Lung (tissue), 17 donors: ENCODE measurements at places on chromosomes 12 and 14. TPM values are rescaled to one million over a fixed set of nuclear protein-coding genes. Genes with fewer than 3 reads are reported as not detected.

The R3HDM2 gene
- total RNA-seq: 60.7 TPM

DNA sequence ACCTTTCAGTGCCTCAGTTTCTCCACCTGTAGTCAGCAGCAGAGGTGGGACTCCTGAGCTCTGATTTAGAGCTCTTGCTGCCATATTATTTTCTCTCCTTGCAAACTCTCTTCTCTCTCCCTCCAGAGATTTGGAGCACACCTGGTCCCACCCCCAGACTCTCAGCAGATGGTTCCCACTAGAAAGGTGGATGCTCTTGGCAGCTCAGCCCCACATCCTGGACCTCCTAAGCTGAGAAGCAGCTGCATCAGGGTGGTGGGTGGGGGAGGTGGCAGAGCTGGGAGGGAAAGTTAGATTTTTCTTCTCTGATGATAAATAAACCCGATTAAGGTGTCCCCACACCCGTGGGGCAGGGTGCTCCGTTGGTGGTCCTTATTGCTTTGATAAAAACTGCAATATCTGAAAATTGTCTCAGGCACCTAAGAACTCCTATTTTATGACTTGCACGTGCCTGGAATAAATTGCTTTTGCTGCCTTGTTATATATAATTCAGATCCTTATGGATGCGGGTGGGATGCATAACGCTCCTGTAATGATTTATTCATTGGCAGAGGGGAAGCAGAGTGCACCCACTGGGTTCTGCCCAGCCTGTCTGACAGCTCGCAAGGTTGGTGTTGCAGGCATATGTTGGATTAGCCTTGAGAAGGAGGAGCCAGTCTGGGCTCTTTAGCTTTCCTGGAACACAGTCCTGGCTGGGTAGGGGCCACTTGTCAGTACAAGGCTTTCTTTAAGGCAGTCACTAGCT, 214.2 kb downstream of the SUDS3 start:
- no peak for DNase-seq

The PPP1R3E gene
- 14.5 TPM for total RNA-seq

- peak; percentile 40 for DNase-seq
These were observed 155.4 kb downstream of the AACS start for GRCh38 chr12:125220404-125221273.

DNA sequence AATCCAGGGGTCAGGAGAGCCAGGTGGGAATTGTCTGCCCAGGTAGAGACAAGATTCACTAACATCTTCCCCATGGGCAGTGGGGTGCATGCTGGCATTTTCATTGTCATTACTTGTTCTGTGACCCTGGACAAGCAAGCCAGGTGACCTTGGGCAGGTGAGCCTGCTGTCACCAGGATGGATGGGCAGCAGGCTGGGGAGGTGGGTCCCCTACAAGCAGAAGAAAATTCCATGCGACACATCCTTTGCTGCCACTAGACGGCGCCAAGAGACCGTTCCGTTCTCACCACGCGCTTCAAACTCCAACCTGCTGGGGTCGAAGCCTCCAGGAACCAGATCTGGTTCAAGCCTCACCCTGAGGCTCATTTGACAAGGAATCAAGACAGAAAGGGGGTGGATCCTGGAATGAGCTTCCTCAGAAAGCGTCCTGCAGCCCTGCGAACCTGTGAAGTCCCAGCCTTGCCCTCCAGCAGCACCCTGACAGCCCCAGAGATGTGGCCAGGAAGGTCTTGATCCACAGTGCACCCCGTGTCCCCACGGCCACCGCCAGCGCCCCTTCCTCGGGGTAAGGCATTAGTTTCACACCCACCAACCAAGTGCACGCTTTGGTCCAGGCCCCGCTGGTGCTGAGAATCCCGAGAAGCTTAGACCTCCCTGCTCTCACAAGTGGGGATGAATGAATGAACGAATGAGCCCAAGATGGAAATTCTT, 3.2 kb upstream of the DYNC1H1 start:
- peak; percentile 80 for DNase-seq

The PLEK2 gene
- 4.9 TPM for total RNA-seq

The TMEM229B gene
- total RNA-seq: 1.5 TPM
